ENCODE measurements at places on chromosomes 12 and 14.

DNA sequence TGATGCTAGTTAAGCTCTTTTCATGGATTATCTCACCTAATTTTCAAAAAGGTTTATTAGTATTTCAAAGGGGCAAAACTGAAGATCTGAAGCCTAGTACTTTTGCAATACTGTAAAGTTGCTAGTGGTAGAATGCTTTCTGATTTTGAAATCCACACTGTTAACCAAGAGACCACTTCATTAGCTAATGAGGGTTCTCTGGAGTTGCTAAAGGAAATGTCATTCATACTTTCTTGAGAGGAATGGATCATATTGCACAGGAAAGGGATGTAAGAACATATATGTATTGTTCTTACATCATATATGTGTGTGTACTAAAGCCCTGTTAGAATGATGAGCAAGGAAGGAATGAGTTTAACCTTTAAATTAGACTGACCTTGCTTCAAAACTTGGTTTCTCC, 39.0 kb upstream of the LDHB start:
- DNase-seq = no peak

- no peak for DNase-seq
These were observed 15.6 kb downstream of the OTUB2 start for GRCh38 chr14:94041551-94042346.

DNA sequence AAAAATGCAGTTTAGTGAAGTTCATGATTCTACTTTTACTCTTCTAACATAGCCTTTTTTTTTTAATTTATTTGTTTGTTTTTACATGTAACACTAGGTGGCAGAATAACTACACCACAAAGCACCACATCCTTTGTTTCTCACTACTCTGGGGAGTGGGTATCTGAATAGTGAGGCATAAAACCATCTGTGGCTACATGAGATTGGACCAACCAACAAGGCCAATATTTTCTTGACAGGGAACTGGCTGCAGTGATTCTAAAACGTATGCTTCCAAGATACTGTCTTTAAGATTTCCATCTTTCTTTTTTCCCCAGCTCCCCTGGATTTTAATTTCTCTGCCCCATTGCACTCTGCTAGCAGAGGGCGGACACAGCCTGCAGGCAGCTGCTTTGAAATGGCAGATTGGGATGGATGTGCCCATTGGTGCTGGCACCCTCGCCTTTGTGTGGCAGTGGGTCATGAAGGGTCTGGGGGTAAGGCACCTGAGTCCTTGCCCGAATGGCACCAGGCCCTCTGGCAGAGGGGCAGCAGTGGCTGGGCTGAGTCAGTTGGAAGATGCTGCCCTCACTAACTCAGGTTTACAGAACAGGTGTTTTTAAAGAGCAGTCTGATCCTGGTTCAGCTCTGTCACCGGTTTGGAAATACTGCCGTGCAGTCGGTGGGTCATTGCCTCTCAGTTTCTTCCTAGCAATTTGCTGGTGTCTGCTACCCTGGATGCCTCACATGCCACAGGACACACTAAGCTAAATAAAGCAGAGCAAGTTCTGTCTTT, 429.1 kb downstream of the RAD51B start:
- no peak for DNase-seq

DNA sequence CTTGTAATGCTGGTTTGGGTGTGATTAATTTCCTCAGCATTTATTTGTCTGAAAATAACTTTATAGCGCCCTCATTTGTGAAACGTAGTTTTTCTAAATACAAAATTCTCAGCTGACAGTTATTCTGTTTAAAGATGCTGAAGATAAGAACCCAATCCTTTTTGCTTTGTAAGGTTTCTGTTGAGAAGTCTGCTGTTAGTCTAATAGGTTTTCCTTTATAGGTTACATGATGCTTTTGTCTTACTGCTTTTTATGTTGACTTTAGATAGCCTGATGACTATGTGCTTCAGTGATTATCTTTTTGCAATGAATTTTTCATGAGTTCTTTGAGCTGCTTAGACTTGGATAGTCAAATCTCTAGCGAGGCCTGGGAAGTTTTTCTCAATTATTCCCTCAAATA, 168.6 kb upstream of the PDE3A start:
- DNase-seq = no peak

DNA sequence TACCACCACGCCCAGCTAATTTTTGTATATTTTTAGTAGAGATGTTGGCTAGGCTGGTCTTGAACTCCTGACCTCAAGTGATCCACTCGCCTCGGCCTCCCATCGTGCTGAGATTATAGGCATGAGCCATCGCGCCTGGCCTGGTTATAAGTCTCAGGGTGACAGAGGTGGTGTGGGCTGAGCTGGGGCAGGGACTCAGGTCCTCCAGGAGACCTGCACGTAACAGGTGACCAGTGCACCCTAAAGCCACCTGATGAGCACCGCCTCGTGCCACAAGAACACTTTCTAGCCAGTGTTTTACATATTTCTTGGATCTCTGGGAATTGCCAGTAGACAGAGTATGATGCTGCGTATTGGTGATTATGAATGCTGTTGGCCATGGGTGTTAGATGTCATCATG, 136.5 kb upstream of the CPM start:
- no peak for DNase-seq
